ENCODE measurements at places on chromosomes 13 and 19. TPM values are rescaled to one million over a fixed set of nuclear protein-coding genes. Genes with fewer than 3 reads are reported as not detected.

The GET3 gene
- total RNA-seq, result 49.7 TPM

The PSG1 gene
- total RNA-seq, result not detected

The ANGPTL4 gene
- total RNA-seq, result 89.3 TPM

The ARHGAP45 gene
- total RNA-seq, result 8.5 TPM

The KANK3 gene
- total RNA-seq, result 14.0 TPM

The RAB4B gene
- 14.4 TPM for total RNA-seq

The TEX101 gene
- not detected for total RNA-seq

The CEACAM4 gene
- total RNA-seq, result 0.31 TPM

The TUBA3C gene
- total RNA-seq, result not detected

The SSC5D gene
- 7.3 TPM for total RNA-seq

The BST2 gene
- 43.9 TPM for total RNA-seq

The SMIM44 gene
- total RNA-seq, result not detected

The SERTM1 gene
- total RNA-seq, result 0.25 TPM

The YJEFN3 gene
- total RNA-seq, result 1.6 TPM

The MICU2 gene
- total RNA-seq, result 50.9 TPM

The RNF17 gene
- total RNA-seq, result not detected

The ZNF582 gene
- 4.2 TPM for total RNA-seq

The SERPINE3 gene
- not detected for total RNA-seq

The NLRP11 gene
- total RNA-seq, result not detected

The ZNF763 gene
- total RNA-seq, result 5.9 TPM

The HSPB6 gene
- total RNA-seq, result 107 TPM

The PEG3 gene
- 12.8 TPM for total RNA-seq

The NTF4 gene
- 0.41 TPM for total RNA-seq

The DENND1C gene
- total RNA-seq, result 0.54 TPM

The ABHD17A gene
- total RNA-seq, result 64.4 TPM

The TDRD12 gene
- total RNA-seq, result 0.12 TPM

The TYROBP gene
- total RNA-seq, result 46.8 TPM

The SHISA2 gene
- 0.22 TPM for total RNA-seq

The FRY gene
- 113 TPM for total RNA-seq

The ZNF285 gene
- 5.5 TPM for total RNA-seq

The SLC25A41 gene
- total RNA-seq, result 0.54 TPM

The SIRT6 gene
- 11.2 TPM for total RNA-seq

The SLC1A5 gene
- total RNA-seq, result 45.6 TPM

The CKM gene
- total RNA-seq, result 3,614 TPM

The CLEC17A gene
- not detected for total RNA-seq

The FPR3 gene
- total RNA-seq, result 7.9 TPM

The FGF14 gene
- 1.9 TPM for total RNA-seq

The IL4I1 gene
- total RNA-seq, result not detected

The CEACAM19 gene
- total RNA-seq, result 1.8 TPM

The KRTDAP gene
- not detected for total RNA-seq

The CBLC gene
- total RNA-seq, result not detected
